ENCODE measurements at places on chromosomes 1 and 21.

DNA sequence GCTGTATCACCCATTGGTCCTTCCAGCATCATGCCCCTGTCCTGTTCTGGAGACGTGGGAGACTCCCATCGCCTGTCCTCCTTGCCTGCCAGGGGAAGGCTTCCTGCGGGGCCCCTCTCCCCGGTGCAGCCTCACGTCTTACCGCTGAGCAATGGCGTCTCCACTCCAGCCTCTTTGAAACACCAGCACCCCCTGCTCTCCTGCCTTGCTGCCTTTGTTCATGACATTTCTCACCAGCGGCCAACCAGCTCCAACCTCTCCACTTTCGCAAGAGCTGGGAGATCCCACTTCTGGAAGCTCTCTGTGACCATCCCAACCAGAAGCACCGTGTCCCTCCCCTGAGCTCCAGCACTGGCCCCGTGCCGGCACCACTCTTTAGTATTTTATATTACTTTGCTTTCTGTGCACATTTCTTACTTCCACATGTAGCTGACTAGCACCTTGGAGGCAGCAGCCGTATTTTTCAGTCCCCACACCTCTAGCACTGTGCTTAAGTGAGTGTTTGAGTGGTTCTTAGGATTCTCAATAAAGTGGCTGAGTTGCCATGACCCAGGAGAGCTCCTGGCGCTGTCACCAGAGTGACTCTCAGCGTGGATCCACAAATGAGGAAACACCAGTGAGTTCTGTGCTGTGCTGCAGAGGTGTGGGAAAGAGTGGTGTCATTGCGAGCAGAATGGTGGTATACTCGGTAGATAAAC is 83.5 kb downstream of the ATP5PO start:
- DNase-seq: no peak

- no peak for DNase-seq
Observed at GRCh38 chr21:16116798-16117197, 387.0 kb downstream of the USP25 start.

GRCh38 chr1:119220991-119221390 is 80.5 kb upstream of the WARS2 start:
- DNase-seq: no peak

GRCh38 chr1:189607477-189608096 is 870.1 kb downstream of the BRINP3 start:
- DNase-seq: no peak

DNA sequence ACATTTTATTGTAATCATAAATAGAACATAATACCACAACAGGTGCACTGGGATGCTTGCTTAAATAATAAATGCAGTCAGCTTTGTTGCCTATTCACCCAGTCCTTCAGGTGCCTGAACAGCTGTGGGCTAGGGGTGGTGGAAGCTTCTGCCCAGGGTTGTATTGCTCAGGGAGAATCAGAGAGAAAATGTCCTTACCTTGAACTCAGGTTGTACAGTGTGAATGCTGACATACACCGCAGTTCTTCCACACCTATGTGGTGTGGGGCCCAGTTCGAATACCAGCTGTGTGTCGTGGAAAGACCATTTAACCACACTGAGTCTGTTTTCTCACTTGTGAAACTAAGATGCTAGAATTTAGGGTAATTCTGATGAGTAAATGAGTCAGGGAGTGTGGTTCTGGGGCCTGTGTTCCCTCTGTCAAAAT is 115.7 kb upstream of the ATP1A1 start:
- peak; percentile 13 for DNase-seq

- DNase-seq: no peak
Observed at GRCh38 chr1:47441450-47442106, 3.7 kb downstream of the FOXD2 start.

All from T-helper 1 cell (primary cell).